Kidney (tissue), 22 donors: ENCODE measurements at places on chromosomes 3 and 15.

GRCh38 chr3:50885070-50885850, 210.5 kb downstream of the DOCK3 start:
- no peaks in the 10 kb centered on the region for H3K4me1 ChIP-seq
- no peaks in the 10 kb centered on the region for H3K27me3 ChIP-seq
- DNase-seq, result no peak

GRCh38 chr3:77707281-77707680, 667.4 kb downstream of the ROBO2 start:
- no peaks in the 10 kb centered on the region for H3K36me3 ChIP-seq
- H3K27ac ChIP-seq, result no peak overlapping the region
- H3K27me3 ChIP-seq, result no peaks in the 10 kb centered on the region
- no peak overlapping the region for H3K4me3 ChIP-seq

GRCh38 chr3:45911511-45912226, 25.3 kb downstream of the CCR9 start:
- H3K4me3 ChIP-seq, result no peak overlapping the region
- no peaks in the 10 kb centered on the region for H3K4me1 ChIP-seq
- H3K36me3 ChIP-seq, result no peaks in the 10 kb centered on the region

DNA sequence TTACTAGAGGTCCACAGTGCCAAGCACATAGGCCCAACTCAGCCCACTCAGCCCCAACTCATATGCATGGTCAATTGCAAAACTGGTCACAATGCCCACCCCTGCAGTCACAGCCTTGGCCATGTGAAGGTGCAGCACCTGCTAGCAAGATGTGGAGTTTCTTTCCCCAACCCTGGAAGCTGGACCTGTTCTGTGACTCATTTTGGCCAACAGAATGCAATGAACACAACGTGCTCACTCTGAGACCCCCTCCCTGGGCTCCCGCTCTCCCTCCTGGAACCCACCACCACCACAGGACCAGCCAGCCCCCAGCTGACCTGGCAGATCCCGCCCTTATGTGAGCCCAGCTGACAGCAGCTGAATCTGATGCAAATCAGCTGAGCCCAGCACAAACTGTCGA, 34.4 kb downstream of the ALDH1L1 start:
- H3K4me3 ChIP-seq, result no peak overlapping the region
- no peak overlapping the region for H3K27ac ChIP-seq
- no peaks in the 10 kb centered on the region for H3K27me3 ChIP-seq
- no peaks in the 10 kb centered on the region for H3K36me3 ChIP-seq
- H3K4me1 ChIP-seq, result no peaks in the 10 kb centered on the region

DNA sequence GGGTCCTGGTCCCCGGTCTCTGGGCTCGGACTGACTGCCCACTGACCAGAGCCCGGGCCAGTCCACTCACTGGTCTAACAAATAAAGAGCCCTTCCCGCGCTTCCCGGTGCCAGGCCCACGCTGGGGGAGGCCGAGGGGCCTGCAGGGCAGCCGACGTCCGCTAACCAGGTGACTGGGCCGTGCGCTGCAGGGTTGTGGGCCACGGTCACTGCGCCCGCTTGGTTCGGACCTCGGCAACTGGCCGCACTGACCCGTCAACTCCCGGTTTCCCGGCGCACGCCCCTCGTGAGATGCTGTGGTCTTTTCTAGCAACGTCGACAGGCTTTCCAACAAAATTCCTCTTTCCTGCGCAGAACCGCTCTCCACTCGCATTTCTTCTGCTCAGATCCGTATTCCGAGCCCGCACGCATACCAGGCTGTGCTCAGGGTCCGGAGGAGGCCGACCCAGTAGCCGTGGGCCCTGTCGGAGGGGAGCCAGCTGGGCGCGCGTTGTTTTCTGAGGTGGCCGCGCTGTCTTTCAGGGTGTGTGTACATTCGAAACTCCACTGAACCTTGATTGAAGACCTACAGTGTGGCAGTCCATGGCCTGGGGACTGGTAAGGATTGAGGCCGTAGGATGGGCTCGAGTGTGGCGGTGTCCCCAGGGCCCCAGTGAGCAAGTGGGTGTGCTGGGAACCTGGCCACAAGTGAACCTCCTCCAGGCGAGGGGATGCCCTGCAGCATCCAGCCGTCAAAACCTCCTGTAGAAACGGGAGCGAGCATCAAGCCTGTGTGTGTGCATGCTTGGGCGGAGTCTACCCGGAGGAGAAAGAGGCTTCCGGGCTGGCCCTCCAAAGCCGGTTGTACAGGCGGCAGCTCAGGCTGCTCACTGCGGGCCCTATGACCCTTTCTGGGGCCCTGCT, 875 bp upstream of the NT5DC2 start:
- H3K27me3 ChIP-seq, result no peaks in the 10 kb centered on the region
- H3K36me3 ChIP-seq, result no peaks in the 10 kb centered on the region
- peaks cover 12% of the 10 kb centered on the region for H3K4me1 ChIP-seq

- no peaks in the 10 kb centered on the region for H3K27me3 ChIP-seq
- DNase-seq, result peak; percentile 87
- H3K4me3 ChIP-seq, result peak overlapping the region; percentile 28
These were observed 12.9 kb downstream of the VPS18 start for GRCh38 chr15:40906991-40907802.

GRCh38 chr3:59251869-59252268, 202.0 kb upstream of the CFAP20DC start:
- no peak overlapping the region for H3K27ac ChIP-seq
- no peak overlapping the region for H3K4me3 ChIP-seq
- no peak for DNase-seq
- no peaks in the 10 kb centered on the region for H3K36me3 ChIP-seq
- no peaks in the 10 kb centered on the region for H3K4me1 ChIP-seq

GRCh38 chr3:48240000-48240963, 622 bp upstream of the ZNF589 start:
- H3K27me3 ChIP-seq, result no peaks in the 10 kb centered on the region
- peaks cover 3% of the 10 kb centered on the region for H3K4me1 ChIP-seq
- no peaks in the 10 kb centered on the region for H3K36me3 ChIP-seq
- DNase-seq, result peak; percentile 50

DNA sequence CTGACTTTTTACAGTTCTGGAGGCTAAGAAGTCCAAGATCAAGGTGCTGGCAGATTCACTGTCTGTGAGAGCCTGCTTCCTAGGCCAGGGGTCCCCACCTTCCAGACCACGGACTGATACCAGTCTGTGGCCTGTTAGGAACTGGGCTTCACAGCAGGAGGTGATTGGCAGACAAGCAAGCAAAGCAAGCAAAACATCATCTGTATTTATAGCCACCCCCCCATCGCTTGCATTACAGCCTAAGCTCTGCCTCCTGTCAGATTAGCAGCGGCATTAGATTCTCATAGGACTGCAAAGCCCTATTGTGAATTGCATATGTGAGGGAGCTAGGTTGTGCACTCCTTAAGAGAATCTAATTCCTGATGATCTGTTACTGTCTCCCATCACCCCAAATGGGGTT, 194.7 kb upstream of the THRB start:
- H3K27me3 ChIP-seq, result no peaks in the 10 kb centered on the region
- H3K4me1 ChIP-seq, result no peaks in the 10 kb centered on the region
- H3K4me3 ChIP-seq, result no peak overlapping the region
- no peaks in the 10 kb centered on the region for H3K36me3 ChIP-seq

- no peak overlapping the region for H3K27ac ChIP-seq
- H3K36me3 ChIP-seq, result peaks cover 10% of the 10 kb centered on the region
- no peaks in the 10 kb centered on the region for H3K4me1 ChIP-seq
- DNase-seq, result no peak
These were observed 109.0 kb upstream of the ADAMTS9 start for GRCh38 chr3:64796607-64797399.

DNA sequence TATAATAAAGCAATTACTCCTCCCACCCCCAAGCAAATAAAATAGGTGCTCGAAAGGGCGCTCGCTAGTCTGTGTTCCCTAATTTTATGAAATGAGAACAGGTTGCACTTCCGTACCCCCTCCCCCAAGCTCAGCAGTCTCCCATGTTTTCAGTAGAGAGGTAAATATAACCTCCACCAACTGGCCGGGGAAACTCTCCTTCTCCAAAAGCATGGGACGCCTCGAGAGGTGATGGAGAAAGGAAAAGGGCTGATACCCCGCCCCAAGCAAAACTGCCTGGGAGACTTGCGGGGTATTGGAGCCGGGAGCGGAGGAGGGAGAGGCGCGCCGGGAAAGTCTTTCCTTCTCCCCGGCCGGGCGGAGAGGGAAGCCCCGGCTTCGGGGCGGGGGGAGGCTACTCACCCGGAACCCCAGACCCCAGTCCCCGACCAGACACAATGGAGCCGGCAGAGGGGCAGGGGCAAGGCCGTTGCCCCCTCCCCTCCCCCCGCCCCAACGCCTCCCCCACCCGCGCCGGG, 605 bp downstream of the DCUN1D1 start:
- no peak for DNase-seq
- H3K36me3 ChIP-seq, result no peaks in the 10 kb centered on the region
- H3K27me3 ChIP-seq, result no peaks in the 10 kb centered on the region
- H3K4me1 ChIP-seq, result peaks cover 4% of the 10 kb centered on the region
- no peak overlapping the region for H3K27ac ChIP-seq

DNA sequence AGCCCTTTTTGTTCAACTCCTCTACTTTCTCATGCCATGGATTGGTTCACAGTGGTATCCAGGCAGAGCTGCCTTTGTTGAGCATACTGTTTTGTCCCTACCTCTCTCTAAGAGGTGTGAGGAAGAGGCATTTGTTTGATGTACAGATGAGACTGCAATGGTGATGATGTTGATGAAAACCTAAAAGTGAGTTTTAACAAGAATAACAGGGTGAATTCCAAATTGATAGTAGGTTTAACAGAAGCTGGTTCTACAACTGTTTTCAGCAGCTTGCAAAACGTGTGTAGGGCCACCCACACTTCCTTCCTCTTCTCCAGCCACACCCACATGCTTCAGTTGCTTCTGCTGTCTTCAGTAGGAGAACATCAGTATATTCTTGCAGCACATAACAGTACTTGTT, 10.2 kb downstream of the SNRK start:
- peaks cover 25% of the 10 kb centered on the region for H3K4me1 ChIP-seq
- H3K27ac ChIP-seq, result no peak overlapping the region
- H3K4me3 ChIP-seq, result no peak overlapping the region
- no peak for DNase-seq
- no peaks in the 10 kb centered on the region for H3K27me3 ChIP-seq

DNA sequence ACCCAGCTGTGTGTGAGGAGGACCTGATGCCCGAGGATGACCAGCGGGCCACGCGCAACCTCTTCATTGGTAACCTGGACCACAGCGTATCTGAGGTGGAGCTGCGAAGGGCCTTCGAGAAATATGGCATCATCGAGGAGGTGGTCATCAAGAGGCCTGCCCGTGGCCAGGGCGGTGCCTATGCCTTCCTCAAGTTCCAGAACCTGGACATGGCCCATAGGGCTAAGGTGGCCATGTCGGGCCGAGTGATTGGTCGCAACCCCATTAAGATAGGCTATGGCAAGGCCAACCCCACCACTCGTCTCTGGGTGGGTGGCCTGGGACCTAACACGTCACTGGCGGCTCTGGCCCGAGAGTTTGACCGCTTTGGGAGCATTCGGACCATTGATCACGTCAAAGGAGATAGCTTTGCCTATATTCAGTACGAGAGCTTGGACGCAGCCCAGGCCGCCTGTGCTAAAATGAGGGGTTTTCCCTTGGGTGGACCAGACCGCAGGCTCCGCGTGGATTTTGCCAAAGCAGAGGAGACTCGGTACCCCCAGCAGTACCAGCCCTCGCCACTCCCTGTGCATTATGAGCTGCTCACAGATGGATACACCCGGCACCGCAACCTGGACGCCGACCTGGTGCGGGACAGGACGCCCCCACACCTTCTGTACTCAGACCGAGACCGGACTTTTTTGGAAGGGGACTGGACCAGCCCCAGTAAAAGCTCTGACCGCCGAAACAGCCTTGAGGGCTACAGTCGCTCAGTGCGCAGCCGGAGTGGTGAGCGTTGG, 1.5 kb downstream of the RBM15B start:
- peak overlapping the region; percentile 44 for H3K4me3 ChIP-seq
- H3K36me3 ChIP-seq, result peaks cover 7% of the 10 kb centered on the region
- H3K27me3 ChIP-seq, result no peaks in the 10 kb centered on the region
- no peak for DNase-seq
- peaks cover 15% of the 10 kb centered on the region for H3K4me1 ChIP-seq

DNA sequence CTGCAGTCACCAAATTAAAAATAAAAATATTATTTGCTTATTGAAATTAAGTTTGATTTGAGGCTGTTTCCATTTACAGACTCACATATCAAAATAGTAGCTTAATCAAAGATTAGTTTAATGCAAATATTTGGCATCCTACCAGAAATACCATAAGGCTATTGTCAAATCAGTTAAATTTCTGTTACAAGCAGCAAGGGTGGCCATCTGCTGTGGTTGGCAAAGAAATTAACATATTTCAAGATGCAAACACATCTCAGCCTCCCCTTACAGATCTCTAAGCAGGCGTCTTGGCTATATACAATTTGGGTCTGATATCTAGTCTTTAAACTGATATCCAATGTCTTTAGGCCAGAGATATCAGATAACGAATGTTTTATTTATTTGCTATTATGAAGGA, 83.2 kb upstream of the NEDD4 start:
- H3K36me3 ChIP-seq, result no peaks in the 10 kb centered on the region
- no peak overlapping the region for H3K4me3 ChIP-seq
- H3K4me1 ChIP-seq, result no peaks in the 10 kb centered on the region

DNA sequence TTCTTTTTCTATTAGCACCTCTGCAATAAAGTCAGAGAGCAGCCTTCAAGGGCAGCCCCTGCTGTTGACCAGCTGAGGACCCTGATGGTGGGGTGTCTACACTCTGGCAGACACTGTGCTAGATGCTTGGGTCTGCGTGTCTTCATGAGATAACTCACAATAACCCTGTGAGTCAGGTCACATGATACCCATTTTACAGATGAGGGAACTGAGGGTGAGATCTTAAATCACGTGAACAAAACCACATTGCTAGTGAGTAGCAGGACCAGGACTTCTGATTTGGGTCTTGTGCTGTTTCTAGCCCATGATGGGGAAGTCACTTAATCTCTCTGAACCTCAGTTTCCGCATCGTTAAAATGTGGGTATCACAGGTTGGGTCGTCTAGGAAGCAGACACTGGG, 118.5 kb upstream of the LIPC start:
- H3K27ac ChIP-seq, result no peak overlapping the region
- no peaks in the 10 kb centered on the region for H3K27me3 ChIP-seq
- H3K4me1 ChIP-seq, result peaks cover 5% of the 10 kb centered on the region
- no peak overlapping the region for H3K4me3 ChIP-seq
- no peaks in the 10 kb centered on the region for H3K36me3 ChIP-seq

DNA sequence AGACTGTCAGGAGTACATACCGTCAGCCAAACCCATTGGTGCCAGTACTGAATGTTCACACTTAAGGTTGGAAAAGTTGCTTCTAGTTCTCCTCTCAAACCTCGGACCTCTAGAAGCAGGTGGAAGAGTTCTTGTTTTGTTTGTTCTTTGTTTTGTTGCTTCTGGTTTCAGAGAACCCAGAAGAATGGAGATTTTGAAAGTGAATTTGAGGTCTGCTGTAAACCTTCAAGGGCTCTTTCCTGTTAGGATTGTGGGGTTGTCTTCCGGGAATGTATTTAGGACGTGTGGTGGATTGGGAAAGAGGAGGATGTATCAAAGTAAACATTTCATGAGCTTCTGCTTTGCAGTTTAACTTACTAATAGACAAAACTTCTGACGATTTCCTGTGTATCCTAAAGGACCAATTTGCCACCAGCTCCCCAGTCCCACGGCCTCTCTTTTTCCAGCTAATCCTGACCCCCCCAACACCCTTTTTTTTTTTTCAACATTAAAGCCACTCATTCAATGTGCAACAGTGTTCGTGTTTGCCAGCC, 50.3 kb downstream of the FILIP1L start:
- no peak overlapping the region for H3K4me3 ChIP-seq
- no peaks in the 10 kb centered on the region for H3K27me3 ChIP-seq
- H3K27ac ChIP-seq, result no peak overlapping the region
- H3K36me3 ChIP-seq, result no peaks in the 10 kb centered on the region
- no peak for DNase-seq
- H3K4me1 ChIP-seq, result peaks cover under 1% of the 10 kb centered on the region
